Muscle of back (tissue), 13 donors: ENCODE measurements at places on chromosomes 7 and 10.
A peak's percentile ranks its signal among the peaks of the same experiment; 100 is the strongest.

DNA sequence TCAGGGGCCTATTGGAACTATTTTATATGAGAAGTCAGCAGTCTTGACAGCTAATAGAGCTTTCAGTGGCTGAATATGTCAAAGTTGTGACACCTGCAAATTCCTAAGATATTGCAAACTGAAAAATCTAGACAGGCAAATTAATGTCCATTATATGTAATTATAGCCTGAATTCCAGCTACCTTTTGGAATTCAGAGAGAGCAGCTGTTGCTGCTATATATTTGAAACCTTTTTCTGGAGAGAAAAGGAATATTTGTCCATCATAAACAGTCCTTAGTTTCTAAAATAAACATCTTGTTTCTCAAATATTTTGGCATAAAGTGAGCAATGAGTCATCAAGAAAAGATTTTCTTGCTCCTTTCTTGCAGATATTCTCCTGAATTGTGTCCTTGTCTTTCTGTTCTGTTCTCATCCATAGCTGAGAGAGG is 408.9 kb upstream of the SEMA3D start:
- DNase-seq = peak; percentile 51

DNA sequence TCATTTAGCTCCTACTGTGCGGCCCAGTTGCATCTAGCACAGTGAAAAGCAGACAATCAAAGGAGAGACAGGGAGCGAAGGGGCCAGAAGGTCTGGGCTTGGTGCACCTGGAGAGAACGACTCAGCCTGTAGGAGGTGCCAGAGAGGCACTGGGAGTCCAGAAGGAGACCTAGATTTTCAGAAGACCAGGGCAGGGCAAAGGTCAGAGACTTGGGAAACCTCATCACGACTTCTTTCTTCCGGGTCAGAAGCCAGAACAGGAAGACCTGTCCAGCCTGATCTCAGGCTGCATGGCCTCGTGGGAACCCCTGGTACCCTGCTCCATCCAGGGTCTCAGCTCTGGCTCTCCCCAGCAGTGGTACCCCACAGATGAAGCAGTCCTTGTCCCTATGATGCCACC is 5.2 kb downstream of the AGAP3 start:
- no peak for DNase-seq

DNA sequence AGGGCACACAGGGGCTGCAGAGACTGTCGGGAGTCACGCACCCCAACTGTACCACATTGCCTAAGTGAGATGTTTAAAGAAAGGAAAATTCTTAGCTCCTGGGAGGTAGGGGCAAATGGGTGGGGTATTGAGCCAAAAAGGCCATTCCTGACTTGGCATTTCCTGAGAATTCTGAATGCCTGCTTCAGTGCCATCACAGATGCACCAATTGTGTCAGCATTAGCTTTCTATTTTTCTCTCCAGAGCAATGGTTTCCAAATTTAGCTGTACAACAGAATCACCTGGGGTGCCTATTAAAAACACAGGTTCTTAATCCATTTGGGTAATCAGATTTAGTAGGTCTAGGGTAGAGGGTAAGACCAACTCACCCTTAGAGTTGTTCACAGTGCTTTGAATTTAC is 43.1 kb downstream of the LSMEM1 start:
- no peak for DNase-seq

DNA sequence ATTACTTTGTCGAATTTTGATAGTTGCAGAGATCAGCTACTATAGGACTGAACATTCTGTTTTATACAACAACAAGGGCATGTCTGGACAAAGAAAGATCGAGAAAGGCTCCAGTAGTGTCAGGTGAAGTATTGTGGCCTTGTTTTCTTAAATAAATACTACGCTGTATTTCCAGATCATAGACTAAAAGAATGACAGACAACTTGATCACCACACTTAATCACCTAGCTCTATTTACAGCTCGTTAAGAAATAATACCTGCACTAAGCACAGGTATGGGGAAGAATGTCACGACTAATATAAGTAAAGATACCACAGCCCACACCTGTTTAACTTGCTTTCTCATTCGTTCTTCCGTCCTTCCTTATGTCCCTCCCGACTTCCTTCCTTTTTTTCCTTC is 269.2 kb downstream of the HGF start:
- DNase-seq = no peak

- no peak for DNase-seq
These were observed 54.2 kb upstream of the FHIP2A start for GRCh38 chr10:114767101-114767985.

DNA sequence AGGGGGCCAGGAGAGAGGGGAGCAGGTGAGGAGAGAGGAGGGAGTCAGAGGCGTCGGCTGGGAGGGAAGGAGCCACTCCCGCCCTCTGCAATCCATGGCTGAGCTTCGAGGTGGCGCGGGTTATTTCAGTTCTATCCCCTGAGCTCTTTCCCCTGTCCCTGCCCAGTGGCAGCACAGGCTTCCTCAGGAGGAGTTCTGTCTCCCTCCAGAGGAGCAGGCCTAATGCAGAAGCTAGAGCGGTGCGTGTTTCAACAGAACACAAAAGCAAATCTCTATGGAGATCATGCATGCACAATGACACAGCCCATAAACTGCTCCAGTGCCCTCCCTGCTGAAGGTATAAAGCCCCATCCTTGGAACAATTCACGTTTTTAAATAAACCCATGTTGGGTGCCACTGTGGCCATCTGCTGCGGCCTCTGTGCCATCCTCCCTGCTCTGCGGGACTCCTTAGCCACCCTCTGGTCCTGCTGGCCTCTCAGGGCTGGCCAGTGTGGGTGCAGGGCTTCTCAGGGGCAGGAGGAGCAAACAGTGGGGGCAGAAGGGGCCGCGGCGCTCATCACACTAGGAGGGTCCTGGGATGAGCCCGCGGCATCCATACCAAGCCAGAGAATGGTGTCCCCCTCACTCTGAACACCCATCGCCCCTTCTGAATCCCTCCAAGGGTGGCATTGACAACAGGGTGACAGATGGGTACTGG is 192.6 kb upstream of the LYZL2 start:
- no peak for DNase-seq

DNA sequence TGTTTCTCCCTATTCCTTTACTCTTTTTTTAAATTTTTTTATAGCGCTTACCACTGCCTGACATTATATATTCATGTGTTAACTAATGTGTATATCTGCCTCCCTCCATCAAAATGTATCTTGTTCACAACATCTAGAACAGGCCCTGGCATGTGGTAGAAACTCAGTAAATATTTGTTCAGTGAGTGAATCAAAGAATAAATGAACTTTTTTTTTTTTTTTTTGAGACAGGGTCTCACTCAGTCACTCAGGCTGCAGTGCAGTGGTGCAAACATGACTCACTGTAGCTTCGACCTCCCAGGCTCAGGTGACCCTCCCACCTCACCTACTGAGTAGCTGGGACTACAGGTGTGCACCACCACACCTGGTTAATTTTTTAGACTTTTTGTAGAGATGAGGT is 7.5 kb upstream of the CALD1 start:
- DNase-seq = no peak

GRCh38 chr7:44073664-44074348 is 8.4 kb upstream of the PGAM2 start:
- peak; percentile 48 for DNase-seq

DNA sequence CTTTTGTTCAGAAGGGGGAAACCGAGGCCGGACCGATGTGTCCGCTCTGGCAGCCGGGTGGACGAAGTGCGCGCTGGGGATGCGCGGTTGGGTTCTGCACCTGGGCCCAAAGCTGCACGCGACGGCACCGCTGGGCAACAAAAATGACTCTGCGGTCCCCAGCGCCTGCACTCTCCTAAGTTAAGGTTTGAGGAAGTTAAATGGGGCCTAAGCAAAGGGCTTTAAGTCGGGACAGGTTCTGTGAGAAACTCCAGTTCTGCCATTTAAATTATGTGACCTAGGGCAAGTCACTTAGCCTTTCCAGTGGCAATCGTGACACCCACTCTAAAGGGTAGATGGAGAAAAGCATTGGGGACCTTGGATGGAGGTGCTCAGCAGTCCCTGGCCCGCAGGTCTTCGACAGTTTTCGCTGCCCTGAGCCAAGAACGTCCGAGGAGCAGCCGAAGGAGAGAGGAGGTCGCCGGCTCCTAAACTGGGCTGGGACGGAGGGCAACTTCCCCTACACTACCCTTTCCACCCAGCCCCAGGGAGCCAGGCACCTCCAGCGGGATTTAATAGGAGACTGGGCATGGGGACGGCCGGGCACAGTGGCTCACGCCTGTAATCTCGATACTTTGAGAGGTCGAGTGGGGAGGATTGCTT is 534 bp upstream of the ACBD5 start:
- DNase-seq = peak; percentile 74
